ENCODE measurements at places on chromosomes 3 and 15.

GRCh38 chr15:88401996-88402656, 65.1 kb downstream of the MRPL46 start:
- DNase-seq = no peak

DNA sequence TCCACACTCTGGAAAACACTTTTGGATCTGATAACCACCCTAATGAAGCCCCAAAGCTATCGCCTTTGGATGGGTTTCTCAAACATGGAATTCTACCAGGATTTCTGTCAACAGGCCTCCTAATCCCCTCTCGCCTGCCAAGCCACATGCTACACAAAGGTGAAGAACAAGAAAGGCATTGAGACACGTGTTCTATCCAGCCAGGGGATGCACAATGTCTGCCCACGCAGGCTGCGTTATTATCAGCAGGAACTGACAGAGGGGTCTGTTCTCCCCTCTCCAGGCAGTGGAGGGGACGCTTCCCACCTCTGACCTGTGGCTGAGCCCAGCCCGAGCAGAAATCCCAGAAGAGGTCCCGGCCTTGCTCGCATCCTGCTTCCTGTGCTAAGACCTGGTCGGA, 45.4 kb upstream of the THBS1 start:
- no peak for DNase-seq

GRCh38 chr15:57171426-57171825, 204.9 kb upstream of the CGNL1 start:
- no peak for DNase-seq

GRCh38 chr3:19645093-19645492, 288.9 kb downstream of the EFHB start:
- no peak for DNase-seq

DNA sequence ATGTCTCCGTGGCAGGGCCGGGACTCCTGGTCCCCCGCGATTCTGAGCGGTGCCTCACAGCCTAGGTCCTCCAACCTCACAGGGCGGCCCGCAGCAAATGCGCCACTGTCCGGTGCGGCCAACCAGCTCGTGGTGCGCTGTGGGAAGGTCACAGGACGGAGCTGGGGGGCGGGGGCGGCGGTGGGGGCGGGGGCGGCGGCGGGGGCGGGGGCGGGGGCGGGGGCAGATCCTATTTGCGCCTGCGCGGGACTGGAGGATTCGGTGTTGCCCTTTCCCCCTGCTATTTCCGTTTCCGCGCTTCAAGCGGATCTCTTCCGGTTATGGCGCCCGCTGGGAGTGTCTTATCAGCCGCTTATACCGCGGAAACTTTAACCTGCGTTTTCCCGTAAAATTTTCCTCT, 106.7 kb upstream of the SNRPN start:
- no peak for DNase-seq

DNA sequence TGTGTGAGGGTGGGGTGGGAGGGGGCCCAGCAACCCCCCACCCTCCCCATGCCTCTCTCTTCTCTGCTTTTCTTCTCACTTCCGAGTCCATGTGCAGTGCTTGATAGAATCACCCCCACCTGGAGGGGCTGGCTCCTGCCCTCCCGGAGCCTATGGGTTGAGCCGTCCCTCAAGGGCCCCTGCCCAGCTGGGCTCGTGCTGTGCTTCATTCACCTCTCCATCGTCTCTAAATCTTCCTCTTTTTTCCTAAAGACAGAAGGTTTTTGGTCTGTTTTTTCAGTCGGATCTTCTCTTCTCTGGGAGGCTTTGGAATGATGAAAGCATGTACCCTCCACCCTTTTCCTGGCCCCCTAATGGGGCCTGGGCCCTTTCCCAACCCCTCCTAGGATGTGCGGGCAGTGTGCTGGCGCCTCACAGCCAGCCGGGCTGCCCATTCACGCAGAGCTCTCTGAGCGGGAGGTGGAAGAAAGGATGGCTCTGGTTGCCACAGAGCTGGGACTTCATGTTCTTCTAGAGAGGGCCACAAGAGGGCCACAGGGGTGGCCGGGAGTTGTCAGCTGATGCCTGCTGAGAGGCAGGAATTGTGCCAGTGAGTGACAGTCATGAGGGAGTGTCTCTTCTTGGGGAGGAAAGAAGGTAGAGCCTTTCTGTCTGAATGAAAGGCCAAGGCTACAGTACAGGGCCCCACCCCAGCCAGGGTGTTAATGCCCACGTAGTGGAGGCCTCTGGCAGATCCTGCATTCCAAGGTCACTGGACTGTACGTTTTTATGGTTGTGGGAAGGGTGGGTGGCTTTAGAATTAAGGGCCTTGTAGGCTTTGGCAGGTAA, 8.1 kb downstream of the FAM131A start:
- DNase-seq = no peak

GRCh38 chr3:31968927-31969418, 12.1 kb downstream of the OSBPL10 start:
- DNase-seq = no peak

All from amniotic stem cell (primary cell).